ENCODE measurements at places on chromosomes 7 and 10.

DNA sequence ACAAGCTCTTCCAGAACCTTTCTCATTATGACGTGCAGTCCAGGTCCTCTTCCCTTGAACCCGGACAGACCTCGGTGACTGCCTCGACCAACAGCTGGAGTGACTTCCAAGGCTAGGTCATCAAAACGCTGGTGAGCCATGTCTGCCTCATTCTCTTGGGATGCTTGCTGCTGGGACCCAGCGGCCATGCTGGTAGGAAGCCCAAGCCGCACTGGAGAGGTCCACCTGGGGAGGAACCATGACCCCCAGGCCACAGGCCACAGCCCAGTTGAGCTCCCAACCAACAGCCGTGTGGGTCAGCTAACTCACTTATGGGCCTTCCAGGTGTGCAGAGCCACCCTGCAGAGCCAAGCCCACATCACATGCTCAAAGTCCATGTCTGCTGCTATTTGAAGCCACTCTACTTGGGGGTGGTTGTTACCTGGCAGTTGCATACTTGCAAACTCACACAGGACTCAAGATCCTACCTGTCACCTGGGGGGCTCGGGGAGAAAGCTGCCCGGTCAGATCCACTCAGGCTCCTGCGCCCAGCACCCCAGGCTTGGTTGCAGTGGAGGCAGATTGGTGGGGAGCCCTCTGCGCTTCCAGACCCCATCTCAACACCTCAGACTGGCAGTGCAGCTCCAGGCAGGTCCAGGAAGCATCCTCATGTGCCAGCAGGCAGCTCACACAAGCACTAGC lies 57.0 kb downstream of the MICALL2 start:
- DNase-seq: no peak

DNA sequence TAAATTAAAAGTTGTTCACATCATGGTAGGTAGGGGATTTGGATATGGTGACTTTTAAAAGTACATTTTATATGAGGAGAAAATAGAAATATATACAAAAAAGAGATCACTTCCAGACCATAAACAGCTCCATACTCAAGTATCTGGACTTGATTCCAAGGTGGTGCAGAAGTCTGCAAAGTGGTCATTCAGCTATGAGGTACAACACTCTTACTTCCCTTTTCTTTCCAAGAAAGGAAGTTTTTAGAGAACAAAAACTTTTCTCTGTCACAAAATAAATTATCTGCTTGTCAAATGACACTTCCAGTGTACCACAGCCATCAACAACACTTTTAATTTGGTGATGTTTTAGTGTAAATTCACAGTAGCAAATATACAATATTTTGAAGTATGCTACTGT lies 1013.5 kb downstream of the GATA3 start:
- no peak for DNase-seq

GRCh38 chr7:4110438-4110837 lies 571.7 kb upstream of the FOXK1 start:
- DNase-seq: no peak

- DNase-seq: no peak
These were observed 3.8 kb upstream of the IL6 start for GRCh38 chr7:22723181-22723601.

- no peak for DNase-seq
These were observed 12.1 kb upstream of the PRRT4 start for GRCh38 chr7:128373606-128374005.

DNA sequence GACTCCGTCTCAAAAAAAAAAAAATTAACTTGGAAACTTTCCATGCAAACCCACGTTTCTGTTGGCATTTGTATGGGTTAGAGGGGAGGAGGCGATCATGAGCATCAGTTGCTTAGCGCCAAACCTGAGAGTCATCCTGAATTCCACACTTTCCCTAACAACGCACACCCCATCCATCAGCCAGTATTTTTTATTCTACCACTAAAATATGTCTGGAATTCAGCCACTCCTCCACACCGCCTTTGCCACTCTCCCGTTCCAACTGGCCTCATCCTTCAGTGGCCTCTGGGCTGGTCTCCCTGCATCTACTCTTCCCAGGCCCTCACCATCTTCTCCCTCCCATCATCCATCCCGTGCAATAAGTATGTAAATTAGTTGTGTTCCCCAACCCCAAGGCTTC lies 4.7 kb upstream of the LMBR1 start:
- no peak for DNase-seq

GRCh38 chr7:6071406-6071805 lies 40.2 kb downstream of the ANKRD61 start:
- DNase-seq: no peak

GRCh38 chr10:10629512-10629911 lies 388.2 kb upstream of the CELF2 start:
- no peak for DNase-seq

- DNase-seq: no peak
These were observed 83.9 kb downstream of the FGFR2 start for GRCh38 chr10:121514141-121514865.

GRCh38 chr7:94561841-94562514 lies 52.4 kb downstream of the CASD1 start:
- no peak for DNase-seq

DNA sequence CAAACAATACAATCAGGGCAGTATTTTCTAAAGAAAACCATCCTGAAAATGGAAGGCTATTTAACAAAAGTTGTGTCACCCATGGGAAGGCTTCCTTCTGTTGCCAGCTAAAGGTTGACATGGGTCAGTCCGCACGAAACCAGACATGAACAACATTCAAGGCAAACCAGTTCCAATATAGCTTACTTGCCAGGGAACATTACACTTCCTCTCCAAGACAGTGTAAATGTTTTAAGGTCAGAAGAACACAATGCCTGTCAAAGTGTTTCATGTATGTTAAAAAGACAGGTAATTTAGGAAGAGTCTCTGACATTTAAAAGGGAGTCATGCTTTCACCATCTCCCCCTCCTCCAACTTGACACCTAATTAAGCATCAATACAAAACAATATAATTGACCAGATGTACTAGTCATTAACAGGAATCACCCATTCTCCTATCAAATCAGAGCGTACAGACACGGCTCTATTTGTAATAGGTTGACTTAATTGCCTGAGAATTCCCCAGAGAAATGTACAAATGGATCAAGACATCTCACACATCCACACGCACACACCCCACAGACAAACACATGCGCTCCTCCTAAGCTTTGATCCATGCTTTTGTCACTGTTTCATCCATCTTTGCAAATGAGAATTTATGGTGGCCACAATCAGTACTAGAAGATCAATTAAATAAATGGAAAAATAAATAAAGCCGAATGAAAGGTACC lies 69.5 kb downstream of the CACNA2D1 start:
- DNase-seq: no peak

- DNase-seq: no peak
These were observed 657 bp downstream of the ECHDC3 start for GRCh38 chr10:11742779-11743298.

GRCh38 chr7:92698237-92698841 lies 108.1 kb upstream of the FAM133B start:
- no peak for DNase-seq

DNA sequence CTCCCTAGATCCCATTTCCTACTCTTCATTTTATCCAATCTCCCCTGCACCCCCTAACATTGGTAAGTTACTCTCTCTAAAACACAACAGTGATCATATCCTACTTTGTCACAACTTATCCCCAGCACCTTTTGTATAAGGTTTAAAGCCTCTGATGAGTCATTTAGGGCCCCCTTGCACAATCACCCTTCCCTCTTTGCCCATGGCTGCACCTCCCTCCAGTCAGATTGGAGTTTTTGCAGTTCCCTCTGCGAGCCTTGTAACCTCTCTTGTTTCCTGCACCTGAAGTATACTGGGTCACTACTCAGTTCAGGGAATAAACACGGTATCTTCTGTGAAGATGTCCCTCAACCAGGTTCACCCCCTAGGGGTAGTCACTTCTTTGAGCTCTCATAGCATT lies 55.9 kb upstream of the ADRB1 start:
- DNase-seq: no peak

- DNase-seq: no peak
These were observed 109.5 kb upstream of the LAMB4 start for GRCh38 chr7:108239501-108240225.

GRCh38 chr7:72182036-72182435 lies 230.1 kb downstream of the CALN1 start:
- DNase-seq: no peak

DNA sequence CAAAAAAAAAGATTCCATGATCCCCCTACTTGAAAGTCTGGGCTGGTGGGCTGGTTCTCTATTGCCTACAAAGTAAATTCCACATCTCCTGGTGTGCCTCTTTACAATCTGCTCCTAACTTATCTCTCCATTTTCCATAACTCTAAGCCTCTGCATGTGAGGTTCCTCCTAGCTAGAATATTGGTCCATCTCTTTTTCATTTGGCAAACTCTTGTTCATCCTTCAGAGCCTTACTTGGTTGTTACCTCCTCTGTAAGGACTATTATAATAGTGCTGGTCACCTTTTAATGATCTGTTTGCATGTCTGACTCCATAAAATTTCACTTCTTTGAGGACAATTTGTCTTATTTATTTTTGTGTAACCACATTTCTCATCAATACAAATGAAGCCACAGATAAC lies 1.6 kb upstream of the NRCAM start:
- no peak for DNase-seq

GRCh38 chr10:58241346-58241745 lies 26.3 kb downstream of the IPMK start:
- no peak for DNase-seq

GRCh38 chr7:100053215-100053614 lies 3.6 kb downstream of the ZSCAN21 start:
- no peak for DNase-seq

DNA sequence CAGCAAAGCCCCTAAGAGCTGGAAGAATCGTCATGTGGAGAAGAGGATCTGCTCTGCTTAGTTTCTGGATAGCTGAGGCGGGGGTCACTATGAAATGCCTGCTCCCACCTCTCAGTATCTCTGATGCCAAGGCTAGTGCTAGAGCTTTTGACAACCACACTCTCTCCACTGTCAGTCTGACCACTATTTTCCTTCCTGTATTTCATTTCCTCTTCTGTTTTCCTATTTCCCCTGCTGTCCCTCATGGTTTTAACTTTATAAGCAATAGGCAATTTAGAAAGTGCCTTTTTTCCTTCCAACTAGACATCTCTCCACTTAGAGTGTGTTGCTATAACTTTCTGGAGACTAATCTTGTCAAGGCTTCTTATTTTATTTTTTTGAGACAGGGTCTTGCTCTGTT lies 23.6 kb downstream of the C7orf57 start:
- DNase-seq: no peak

DNA sequence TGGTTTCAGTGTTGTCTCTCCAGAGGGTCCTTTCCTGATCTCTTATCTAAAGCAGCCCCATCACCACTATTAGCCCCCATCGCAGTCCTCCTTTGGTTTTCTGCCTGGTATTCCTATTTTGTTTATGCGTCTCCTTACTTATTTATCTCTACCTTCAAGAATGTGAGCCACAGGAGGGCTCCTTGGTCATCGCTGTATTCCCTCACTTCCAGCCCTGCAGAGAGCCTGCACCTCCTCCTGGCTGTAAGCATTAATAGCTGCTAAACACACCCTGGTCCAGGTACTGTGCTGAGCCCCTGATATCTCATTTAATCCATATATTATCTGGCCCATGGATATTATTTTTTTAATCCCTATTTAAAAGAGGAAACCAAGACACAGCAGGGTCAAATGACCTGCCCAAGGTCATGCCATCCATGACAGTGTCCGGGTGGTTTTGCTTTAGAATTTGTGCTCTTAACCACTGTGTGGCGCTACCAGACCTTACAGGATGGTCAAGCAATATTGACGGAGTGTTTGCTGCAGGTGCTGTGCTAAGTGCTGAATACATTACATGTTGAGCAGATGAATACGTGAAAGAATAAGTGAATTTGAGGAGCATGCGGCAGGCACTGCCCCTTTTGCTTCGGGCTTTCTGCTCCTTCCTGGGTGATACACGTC lies 227.2 kb downstream of the ADAM12 start:
- DNase-seq: no peak

- no peak for DNase-seq
These were observed 30.0 kb downstream of the NET1 start for GRCh38 chr10:5442065-5442989.

- DNase-seq: no peak
These were observed 1.6 kb downstream of the ZNF746 start for GRCh38 chr7:149495785-149496641.

DNA sequence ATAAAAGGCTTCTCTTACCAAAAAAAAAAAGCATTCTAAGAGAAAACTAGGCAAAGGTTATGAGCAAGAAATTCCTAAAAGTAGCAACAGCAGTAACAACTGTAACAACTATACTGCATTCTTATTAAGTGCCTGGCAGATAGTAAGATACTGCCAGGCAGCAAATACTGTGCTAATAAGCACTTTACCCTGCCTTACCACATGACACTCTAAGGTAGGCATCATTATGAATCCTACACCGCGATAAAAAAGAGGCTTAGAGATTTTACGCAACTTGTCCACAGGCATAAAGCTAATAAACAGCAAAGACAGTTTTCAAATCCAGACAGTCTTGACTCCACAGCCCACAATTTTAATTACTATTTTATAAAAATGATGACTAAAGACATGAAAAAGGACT lies 83.2 kb downstream of the USP6NL start:
- DNase-seq: no peak

GRCh38 chr7:149459540-149460452 lies 1.1 kb downstream of the ZNF777 start:
- no peak for DNase-seq
